Stomach (tissue), 19 donors: ENCODE measurements at places on chromosomes 5 and 9. TPM values are rescaled to one million over a fixed set of nuclear protein-coding genes. Genes with fewer than 3 reads are reported as not detected.

ALAD gene
- polyA plus RNA-seq: 69.2 TPM

GALNT10 gene
- 6.4 TPM for polyA plus RNA-seq

DMRTA1 gene
- 1.2 TPM for polyA plus RNA-seq

SPATA9 gene
- polyA plus RNA-seq: not detected

PCDHA12 gene
- not detected for polyA plus RNA-seq

MED22 gene
- 11.4 TPM for polyA plus RNA-seq

PDGFRB gene
- 9.1 TPM for polyA plus RNA-seq

MYORG gene
- 3.9 TPM for polyA plus RNA-seq

SPTLC1 gene
- polyA plus RNA-seq: 15.9 TPM

CENPK gene
- 7.7 TPM for polyA plus RNA-seq

IL5 gene
- not detected for polyA plus RNA-seq

HTR1A gene
- not detected for polyA plus RNA-seq

KCNN2 gene
- 0.28 TPM for polyA plus RNA-seq

DMRT3 gene
- not detected for polyA plus RNA-seq

FOXD4L6 gene
- 0.12 TPM for polyA plus RNA-seq

IGIP gene
- polyA plus RNA-seq: 4.6 TPM

LRRTM2 gene
- polyA plus RNA-seq: not detected

LCN12 gene
- 2.3 TPM for polyA plus RNA-seq

C9 gene
- not detected for polyA plus RNA-seq

WNT8A gene
- not detected for polyA plus RNA-seq

GRXCR2 gene
- polyA plus RNA-seq: not detected

SLC44A1 gene
- 5.7 TPM for polyA plus RNA-seq

CHSY3 gene
- 0.25 TPM for polyA plus RNA-seq

SHOC1 gene
- polyA plus RNA-seq: 0.19 TPM

CNTNAP3B gene
- 0.25 TPM for polyA plus RNA-seq
